ENCODE measurements at places on chromosomes 12 and 14. TPM values are rescaled to one million over a fixed set of nuclear protein-coding genes. Genes with fewer than 3 reads are reported as not detected.

DNA sequence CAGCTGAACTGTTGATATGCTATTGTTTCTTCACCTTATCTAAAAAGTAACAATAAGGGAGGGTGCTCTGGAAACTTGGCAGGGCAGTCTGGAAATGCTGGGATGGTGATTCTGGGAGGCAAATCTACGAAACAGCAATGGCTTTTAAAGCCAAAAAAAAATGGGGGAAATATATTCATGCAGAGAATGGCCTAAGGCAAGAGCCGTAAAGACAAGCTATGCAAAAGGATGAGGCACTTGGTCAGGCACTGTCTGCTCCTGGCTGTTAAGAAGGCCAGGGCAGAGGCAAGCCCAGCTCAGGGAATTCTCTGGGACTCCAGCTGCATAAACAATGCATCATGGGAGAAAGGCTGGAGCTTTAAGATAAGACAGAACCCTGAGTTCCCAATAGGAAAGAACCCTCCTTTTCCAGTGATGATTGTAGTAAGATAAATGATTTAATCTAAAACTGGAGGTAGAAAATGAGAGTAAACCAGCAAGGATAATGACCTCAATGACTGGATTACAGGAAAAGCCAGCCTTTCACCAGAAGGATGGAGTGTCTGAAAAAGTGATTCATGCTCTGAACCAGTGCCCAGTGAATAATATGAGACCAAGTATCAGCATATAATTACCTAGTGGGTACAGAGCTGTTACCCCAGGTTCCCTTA, 46.0 kb downstream of the ITPR2 start:
- no peak for DNase-seq

GRCh38 chr14:49972131-49972671, 79.3 kb downstream of the ARF6 start:
- no peak for DNase-seq

Gene UBE3B
- 29.5 TPM for total RNA-seq

GRCh38 chr14:92892589-92892988, 30.4 kb upstream of the CHGA start:
- no peak for DNase-seq

GRCh38 chr14:71472356-71473340, 459.6 kb upstream of the RGS6 start:
- DNase-seq, result no peak

GRCh38 chr12:64058541-64059265, 163.4 kb downstream of the KICS2 start:
- no peak for DNase-seq

DNA sequence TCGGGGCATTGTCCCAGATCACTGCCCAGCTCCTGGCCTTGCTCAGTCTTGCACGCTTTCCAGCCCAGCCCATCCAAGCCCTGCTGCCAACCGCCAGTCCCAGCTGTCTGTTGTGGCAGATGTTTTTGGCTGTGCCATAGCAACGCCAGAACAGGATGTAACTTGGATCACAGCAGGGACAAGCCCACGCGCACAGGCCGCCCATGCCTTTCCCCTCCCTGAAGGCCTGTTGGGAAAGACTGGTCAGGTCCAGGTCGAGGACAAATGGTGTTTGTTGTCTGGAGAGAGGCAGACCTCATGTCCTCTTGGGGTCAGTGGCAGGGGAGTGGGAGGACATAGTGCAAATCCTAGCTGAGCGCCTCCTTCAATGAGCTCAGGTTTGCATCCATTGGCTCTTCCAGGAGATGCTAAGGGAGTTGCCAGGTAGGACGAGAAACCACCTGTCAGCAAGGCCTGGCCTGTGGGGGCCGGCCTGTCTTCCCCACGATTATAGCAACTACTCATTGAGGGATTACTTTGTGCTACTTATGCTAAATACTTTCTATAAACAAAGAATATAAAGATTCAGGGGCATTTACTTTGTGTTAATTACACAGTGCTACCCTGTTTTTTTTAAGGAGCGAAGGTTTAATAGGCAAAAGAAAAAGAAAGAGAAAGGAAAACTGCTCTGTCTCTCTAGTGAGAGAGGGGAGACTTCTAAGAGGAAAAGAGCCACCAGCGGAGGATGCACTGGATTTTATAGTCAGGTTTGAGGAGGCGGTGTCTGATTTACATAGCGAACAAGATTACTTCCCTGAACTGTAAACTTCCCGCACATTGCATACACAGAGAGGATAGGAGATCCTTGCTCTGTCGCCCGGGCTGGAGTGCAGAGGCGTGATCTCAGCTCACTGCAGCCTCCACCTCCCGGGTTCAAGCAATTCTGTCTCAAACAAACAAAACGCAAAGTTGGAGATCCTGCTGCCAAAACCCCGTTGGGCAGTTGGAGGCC, 42.8 kb upstream of the CORO1C start:
- DNase-seq, result peak; percentile 94

Gene LAG3
- 1.2 TPM for total RNA-seq

Measured in posterior vena cava (tissue), 2 donors.